ENCODE measurements at places on chromosomes 2 and 18. TPM values are rescaled to one million over a fixed set of nuclear protein-coding genes. Genes with fewer than 3 reads are reported as not detected.

The SP140 gene
- total RNA-seq: 7.4 TPM

The SLC30A3 gene
- 1.2 TPM for total RNA-seq

The TTN gene
- total RNA-seq: 2.0 TPM

The TMEM163 gene
- total RNA-seq: not detected

The IL36RN gene
- total RNA-seq: 0.25 TPM

The INO80B gene
- 32.7 TPM for total RNA-seq

The EEF1B2 gene
- 353 TPM for total RNA-seq

The EFR3B gene
- 1.5 TPM for total RNA-seq

The LIMS1 gene
- 66.0 TPM for total RNA-seq

The KLHL29 gene
- total RNA-seq: 19.4 TPM

The ASPRV1 gene
- 0.49 TPM for total RNA-seq

The DOCK10 gene
- total RNA-seq: 9.8 TPM

The ATP8B1 gene
- total RNA-seq: 41.5 TPM

The PLEK gene
- 4.4 TPM for total RNA-seq

The CCNT2 gene
- total RNA-seq: 34.6 TPM

The REG1A gene
- not detected for total RNA-seq

The ZSCAN30 gene
- total RNA-seq: 19.4 TPM

The CRYBA2 gene
- total RNA-seq: not detected

The TEX44 gene
- not detected for total RNA-seq

The GREB1L gene
- total RNA-seq: 0.98 TPM

The PEX13 gene
- 18.7 TPM for total RNA-seq

The NEB gene
- 0.98 TPM for total RNA-seq

The CDH7 gene
- total RNA-seq: not detected

The LOXL3 gene
- 6.1 TPM for total RNA-seq

The REG1B gene
- not detected for total RNA-seq

The ASXL2 gene
- 16.2 TPM for total RNA-seq

The TWIST2 gene
- 214 TPM for total RNA-seq

The TUBA4B gene
- not detected for total RNA-seq

The MFF gene
- total RNA-seq: 109 TPM

The GATA6 gene
- 9.8 TPM for total RNA-seq

The DSC2 gene
- total RNA-seq: 108 TPM

The NETO1 gene
- total RNA-seq: not detected

The ZNF142 gene
- 22.8 TPM for total RNA-seq

The NEU2 gene
- total RNA-seq: not detected

The SATB2 gene
- total RNA-seq: 7.4 TPM

The SERPINB3 gene
- total RNA-seq: 464 TPM

The RAX gene
- total RNA-seq: not detected

The ACYP2 gene
- 10.8 TPM for total RNA-seq

The RFTN2 gene
- 10.8 TPM for total RNA-seq

The EMILIN1 gene
- 100 TPM for total RNA-seq

The SCN7A gene
- total RNA-seq: 15.0 TPM

All from vagina (tissue), 2 donors.